NCI-H1694 (cell line): ENCODE measurements at places on chromosomes 11 and 22.

GRCh38 chr22:20909543-20910303 is 7.5 kb upstream of the CRKL start:
- DNase-seq: no peak

- DNase-seq: no peak
Observed at GRCh38 chr11:15195454-15196200, 80.9 kb downstream of the INSC start.

GRCh38 chr11:121194731-121195596 is 93.9 kb downstream of the TECTA start:
- peak; percentile 39 for DNase-seq

GRCh38 chr22:43624144-43624998 is 187.7 kb downstream of the EFCAB6 start:
- DNase-seq: no peak

- DNase-seq: no peak
Observed at GRCh38 chr11:38900211-38900610, 2302.2 kb upstream of the RAG2 start.

GRCh38 chr22:41697126-41697775 is 2.1 kb upstream of the MEI1 start:
- DNase-seq: peak; percentile 92

DNA sequence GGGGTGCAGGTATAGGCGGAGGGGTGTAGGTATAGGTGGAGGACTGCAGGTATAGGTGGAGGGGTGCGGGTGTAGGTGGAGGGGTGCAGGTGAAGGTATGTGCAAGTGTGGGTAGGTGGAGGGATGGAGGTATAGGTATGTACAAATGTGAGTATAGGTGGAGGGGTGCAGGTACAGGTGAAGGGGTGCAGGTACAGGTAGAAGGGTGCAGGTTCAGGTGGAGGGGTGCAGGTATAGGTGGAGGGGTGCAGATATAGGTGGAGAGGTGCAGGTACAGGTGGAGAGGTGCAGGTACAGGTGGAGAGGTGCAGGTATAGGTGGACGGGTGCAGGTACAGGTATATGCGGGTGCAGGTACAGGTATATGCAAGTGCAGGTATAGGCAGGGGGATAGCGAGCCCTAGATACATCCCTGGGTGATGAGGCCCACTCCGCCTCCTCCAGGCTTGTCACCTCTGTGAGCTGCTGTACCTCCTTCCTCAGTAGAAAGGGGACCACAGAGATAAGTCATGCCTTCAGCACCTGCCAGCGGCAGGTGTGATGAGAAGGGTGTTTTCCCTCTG is 17.2 kb downstream of the LINC01488 start:
- no peak for DNase-seq

- DNase-seq: no peak
Observed at GRCh38 chr11:521177-521688, 14.1 kb downstream of the HRAS start.

DNA sequence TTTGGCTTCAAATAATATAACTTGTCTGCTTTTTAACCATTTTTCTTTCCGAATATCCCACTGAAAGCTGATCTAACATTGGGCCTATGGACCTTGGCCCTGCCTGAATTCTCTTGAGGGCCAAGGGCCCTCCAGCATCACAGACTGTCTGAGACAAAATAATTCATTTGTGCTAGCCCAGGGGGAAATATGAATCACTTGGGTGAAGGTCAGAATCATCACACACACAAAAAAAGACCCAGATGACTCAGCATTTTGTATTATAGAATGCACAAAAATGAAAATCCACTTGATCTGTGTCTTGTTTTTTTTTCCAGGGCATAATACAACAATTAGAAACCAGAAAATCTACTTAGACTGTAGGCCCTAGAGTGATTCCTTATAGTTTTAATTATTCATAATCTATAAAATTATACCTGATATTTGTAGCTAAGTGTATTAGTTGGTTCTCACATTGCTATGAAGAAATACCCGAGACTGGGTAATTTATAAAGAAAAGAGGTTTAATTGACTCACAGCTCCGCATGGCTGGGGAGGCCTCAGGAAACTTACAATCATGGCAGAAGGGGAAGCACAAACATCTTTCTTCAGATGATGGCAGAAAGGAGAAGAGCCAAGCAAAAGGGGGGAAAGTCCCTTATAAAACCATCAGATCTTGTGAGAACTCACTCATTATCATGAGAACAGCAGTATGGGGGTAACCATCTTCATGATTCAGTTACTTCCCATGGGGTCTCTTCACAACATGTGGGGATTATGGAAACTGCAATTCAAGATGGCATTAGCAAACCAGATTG is 15.6 kb upstream of the RDX start:
- DNase-seq: no peak

DNA sequence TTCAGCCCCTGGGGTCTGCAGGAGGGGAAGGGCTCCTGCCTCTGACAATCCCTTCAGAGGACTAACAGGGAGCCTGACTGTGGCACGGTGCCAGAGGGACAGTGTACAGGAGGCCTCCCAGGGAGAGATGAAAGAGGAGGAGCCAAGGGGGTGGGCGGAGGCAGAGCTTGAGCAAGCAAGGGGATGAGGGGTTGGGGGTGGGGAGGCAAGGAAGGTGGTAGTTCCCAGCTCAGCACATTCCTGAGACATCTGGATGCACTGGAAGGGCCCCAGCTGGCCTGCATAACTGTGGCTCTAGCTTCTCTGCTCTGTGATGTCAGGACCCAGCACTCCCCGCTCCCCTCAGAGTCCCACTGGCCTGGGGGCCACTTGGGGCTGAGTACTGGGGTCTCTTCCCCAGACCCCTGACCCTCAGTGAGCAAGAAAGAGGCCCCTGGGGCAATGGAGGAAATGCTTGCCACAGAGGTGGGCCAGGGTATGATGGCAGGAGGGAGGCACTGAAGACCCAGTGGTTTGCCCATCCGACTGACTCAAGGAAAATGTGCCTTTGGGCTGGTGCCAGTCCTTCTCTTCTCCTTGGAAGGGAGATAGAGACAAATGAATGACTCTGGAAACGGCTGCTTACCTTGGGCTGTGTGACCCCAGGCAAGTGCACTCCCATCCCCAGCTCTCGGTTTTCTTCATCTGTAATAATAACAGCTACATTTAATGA is 13.3 kb downstream of the CREB3L1 start:
- DNase-seq: no peak

DNA sequence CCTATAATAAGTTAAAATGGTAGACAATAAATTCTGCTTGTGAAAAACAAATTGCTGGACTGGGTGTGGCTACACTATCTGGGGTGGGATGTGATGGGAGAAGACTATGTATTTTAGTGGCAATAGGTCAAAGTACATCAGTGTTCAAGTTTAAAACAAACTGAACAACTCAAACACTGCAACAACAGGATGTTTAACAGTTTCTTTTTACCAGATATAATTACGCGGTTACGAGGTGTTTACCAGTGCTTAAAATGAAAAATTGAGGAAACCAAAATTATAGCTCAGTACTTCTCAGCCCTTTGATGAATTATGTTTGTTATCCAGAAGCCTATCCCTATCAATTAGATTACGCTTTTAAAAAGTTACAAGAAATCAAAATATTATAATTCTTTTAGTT is 3.2 kb downstream of the PRDM10 start:
- DNase-seq: no peak

DNA sequence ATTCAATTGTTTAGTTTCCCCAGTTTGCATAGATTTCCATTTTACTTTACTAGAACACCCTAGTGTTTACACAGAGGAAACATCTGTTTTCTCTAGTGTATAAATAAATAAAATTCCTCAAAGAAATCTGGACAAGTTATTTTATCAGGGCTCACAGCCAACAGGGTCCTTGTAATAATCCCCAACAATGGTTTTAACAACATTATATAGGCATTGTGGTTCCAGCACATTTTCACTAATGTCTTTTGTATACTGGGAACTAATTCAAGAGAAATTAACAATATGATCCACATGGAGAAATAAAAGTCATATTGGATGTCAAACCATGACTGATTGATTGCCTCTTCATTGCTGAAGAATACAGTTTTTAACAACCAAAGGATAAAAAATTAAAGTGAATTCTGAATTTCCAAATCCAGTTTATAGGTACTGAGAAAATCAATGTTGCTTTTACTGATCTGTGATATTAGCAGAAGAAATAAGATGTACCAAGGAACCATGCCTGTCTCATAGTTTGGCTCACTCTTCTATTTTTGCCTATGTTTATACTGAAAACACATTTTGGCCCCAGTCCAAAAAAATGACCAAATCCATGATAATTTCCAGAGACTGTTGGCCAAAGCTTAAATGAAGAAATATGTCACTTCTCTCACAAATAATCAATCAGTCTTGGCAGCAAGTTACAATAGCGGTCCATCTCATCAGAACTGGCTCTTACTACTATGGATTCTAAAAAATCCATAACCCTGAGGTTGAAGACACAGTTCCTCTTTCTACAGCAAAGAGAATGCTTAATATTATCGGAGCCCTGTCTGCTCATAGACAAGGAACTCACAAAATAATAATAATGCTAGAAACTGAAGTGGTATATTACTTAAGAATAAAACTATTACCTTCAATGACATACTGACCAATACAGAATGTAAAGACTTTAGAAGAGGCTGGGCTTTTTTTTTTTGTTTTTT is 1.4 kb upstream of the MS4A13 start:
- no peak for DNase-seq

DNA sequence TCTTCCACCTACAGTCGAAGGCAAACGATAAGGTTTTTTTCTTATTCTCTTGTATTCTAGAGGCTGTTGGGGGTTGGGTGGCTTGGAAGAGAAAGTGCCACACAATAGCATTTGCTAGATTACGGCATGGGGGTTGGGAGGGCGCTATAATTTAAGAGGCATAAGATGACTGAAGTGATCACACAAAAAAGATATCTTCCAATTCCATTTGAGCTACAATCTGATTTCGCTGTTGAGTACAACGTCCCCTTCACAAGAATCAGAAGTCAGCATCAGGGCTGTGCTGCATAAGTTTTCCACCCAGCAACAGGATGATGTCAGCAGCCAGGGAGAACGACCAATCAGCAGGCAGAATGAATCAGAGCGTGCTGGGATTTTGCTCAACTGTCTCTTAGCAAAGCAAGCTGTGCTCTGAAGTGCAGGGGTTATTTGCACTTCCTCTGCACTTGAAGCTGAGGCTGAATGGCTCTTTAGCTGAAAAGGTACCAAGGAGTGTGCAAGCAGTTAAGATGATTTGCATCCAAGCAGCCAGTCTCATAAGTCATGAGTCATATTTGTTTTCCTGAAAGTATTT is 23.2 kb upstream of the SESN3 start:
- DNase-seq: peak; percentile 48

DNA sequence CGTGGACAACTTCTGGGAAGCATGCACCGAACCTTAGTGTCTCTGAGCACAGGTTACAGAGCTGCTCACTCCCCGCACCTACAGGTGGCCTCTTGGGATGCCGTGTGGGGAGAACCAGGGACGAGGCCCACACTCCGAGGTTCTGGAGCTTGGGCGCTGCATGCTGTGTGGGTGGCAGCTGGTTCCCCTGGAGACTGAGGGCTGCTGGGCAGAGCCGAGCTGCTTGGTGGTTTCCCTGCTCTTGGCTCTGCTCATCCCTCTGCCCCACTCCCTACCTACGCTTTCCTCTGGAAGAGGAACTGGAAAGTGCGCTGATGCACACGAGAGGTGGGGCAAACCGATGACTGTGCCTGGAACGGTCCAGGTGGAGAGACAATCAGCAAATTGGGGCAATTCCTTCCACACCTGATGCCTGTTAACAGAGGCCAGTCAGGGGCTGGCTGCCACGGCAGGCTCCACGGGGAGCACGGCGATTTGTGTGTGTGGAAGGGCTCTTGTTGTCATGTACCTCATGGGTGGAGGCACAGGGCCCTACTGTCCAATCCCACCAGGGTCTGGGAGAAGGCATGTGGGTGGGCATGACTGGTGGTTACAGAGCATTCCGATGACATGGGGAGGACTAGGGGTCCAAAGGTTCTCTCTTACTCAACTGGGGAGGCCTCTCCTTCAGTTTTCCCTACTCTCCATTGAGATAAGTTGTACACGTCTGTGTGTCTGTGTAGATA is 60.9 kb downstream of the ST14 start:
- DNase-seq: no peak

DNA sequence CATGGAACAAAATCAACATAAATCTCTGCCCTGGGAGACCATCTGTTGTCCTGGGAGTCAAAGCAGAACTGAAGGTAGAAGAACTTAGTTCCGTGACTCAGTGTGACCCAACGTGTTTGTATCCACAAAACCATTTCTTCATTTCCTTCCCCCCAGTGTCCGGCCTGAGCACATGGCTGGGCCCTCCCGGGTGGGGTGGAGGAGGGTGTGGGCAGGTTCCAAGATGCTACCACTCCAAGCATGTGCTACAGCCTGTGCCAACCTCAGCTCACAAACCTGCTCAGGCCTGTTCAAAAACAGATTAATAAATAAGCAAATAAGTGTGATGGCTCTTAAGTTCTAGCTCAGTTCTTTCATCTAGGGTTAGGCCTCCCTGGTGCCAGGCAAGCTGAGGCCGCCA is 55.3 kb downstream of the SHANK2 start:
- peak; percentile 18 for DNase-seq

DNA sequence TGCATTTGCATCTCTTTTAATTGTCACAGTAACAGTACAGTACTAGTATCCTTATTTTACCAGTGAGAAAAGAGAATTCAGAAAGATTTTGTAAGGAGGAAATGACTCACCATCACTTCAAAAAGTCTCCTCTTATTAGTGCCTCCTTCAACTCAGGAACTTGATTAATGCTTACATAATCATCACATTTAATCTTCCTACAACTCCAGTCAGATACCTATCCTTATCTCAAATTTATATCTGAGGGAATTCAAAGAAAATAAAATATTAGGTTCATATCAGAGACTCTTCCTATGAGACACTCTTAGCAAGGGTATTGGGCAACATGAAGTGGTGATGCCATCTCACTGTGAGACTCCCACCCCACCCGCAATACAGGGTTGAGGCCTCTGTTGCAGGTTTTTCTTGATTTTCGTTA is 26.1 kb upstream of the CTSC start:
- no peak for DNase-seq

DNA sequence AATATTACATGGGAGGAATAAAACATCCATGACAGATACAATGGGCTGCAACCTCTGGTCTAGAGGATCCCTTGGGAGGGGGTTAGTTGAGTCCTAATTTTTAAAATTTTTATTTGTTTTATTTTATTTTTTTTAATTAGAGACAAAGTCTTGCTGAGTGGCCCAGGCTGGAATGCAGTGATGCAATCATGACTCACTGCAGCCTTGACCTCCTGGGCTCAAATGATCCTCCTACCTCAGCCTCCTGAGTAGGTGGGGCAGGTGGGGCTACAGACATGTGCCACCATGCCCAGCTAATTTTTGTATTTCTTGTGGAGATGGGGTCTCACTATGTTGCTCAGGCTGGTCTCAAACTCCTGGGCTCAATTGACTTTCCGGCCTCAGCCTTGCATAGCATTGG is 43.1 kb downstream of the FDX1 start:
- no peak for DNase-seq

GRCh38 chr11:130719220-130719915 is 196.9 kb downstream of the SNX19 start:
- DNase-seq: no peak

GRCh38 chr22:45757068-45757467 is 85.4 kb downstream of the ATXN10 start:
- DNase-seq: no peak

GRCh38 chr11:62124186-62125113 is 639 bp downstream of the INCENP start:
- DNase-seq: no peak

GRCh38 chr11:72613977-72614376 is 60.2 kb downstream of the PDE2A start:
- DNase-seq: no peak

GRCh38 chr22:25900880-25901279 is 158.9 kb downstream of the MYO18B start:
- DNase-seq: no peak

- DNase-seq: no peak
Observed at GRCh38 chr22:49106842-49107152, 720.9 kb downstream of the BRD1 start.

GRCh38 chr22:46029574-46030200 is 52.7 kb upstream of the WNT7B start:
- DNase-seq: no peak
